ENCODE measurements at places on chromosomes 12 and 14.

DNA sequence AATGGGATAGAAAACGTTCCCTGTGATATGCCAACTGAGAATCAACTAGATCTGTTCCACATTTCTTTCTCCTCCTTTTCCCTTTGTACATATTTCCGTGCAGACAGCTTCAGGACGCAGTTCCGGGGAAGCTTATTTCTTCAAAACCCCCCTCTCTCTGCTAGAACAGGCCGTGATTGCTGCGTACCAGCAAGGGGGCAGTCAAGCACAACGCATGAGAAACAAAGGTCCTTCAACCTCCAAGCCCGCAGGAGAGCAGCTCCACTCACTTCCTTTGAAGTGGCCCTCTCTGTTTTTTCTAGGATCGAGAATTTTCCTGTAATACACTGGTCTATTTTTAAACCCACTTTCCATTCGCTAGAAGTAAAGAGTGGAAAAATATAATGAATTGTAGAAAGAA is 80.8 kb downstream of the ZNF664 start:
- no peak for DNase-seq

- DNase-seq = no peak
Measured at GRCh38 chr12:104130760-104131159, 7.2 kb downstream of the NFYB start.

DNA sequence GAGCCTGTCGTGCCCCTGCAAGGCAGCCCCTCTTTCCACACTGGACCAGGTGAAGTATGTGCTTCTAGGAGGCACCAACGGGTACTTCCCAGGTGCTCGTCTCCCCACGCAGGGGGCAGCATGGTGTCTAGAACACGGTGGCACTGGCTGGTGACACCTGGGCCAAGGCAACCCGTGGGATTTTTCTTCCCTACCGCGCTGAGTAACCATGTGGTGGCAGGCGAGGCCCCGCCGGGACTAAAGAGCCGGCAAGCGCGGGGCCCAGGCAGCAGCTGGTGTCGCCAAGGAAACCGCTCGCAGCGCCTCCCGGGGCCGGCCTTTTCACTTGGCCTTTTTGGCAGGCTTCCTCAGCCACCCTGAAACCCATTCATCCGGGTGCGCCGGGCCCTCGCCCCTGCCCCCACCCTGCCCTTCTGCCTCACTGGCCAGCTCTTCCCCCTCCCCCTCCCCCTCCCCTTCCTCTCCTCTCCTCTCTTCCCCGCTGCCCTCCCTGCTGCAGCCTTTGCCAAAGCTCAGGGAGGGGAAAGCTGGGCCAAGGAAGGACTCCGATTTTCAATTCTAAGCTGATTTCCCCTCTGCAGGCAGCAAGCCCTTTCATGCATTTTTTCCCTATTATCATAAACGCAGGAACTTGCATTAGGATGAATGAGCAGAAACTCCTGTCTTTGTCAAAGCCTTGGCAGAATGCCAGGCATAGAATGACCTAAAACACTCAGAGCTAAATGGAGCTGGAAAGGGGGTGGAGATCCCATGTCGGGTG is 81.2 kb downstream of the IRF2BPL start:
- DNase-seq = peak; percentile 92

- DNase-seq = no peak
Measured at GRCh38 chr14:67191768-67192290, 2.6 kb downstream of the GARIN2 start.

- no peak for DNase-seq
Measured at GRCh38 chr12:79859646-79860045, 75.3 kb downstream of the PPP1R12A start.

GRCh38 chr12:38610808-38611350 is 294.3 kb downstream of the ALG10B start:
- DNase-seq = no peak

GRCh38 chr12:131788070-131788469 is 40.1 kb upstream of the MMP17 start:
- DNase-seq = no peak

DNA sequence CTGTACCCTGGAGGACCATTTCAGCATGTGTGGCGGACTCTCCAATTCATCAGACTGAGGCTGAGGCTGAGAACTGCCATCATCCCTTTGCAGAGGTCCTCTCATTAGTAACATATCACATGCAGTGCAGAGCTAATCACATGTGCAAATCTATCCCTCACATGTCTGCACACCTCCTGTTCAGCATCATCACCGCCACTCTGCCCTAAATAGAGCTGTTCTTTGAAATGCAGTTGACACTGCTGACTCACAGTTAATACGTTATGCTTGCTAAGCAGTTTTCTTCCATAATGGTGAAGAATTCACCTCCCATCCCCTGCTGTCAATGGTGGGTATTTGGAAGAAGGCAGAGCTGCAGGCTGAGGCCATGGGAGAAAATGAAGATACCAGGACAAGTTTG is 85.0 kb upstream of the ANO2 start:
- DNase-seq = no peak

DNA sequence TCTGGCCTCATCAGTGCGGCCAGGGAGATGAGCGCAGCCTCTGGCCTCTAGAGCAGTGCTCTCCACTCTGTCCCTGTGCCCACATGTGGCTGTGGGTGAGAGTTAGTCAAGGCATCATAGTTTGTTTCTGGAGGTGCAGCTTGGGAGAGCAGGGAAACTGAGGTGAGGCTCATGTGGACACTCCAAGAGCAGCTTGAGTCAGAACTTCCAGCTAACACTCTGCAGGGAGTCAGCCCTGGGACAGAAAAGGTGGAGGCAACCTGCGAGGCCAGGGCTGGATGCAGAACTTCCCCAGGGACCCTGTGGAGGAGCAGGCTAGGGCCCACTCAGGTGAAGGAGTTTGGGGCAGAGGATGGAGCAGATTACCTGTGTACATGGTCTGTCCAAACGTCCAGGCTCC is 10.8 kb downstream of the ISCA2 start:
- no peak for DNase-seq

DNA sequence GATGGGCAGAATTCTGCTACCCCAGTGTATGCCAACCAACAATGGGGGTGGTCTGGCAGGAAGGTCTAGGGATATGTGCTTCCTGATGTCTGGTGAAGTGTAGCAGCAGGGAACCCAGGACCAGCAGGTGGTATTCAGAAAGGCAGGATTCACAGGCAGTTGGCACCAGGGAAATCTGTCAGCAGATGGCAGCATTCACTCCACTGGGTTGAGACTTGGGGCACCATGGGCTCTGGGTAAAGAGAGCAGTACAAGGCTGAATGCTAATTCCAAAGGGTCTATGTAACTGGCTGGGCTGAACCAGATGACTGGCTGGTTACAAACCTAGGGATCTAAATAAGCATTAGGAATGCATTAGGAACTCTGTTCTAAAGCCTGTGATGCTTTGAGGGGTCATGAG is 466.9 kb upstream of the STXBP6 start:
- no peak for DNase-seq

- DNase-seq = no peak
Measured at GRCh38 chr14:34665785-34666435, 36.0 kb upstream of the SNX6 start.

GRCh38 chr12:104220931-104221330 is 5.4 kb downstream of the TXNRD1 start:
- DNase-seq = no peak

- no peak for DNase-seq
Measured at GRCh38 chr14:93708311-93708734, 80.0 kb downstream of the PRIMA1 start.

DNA sequence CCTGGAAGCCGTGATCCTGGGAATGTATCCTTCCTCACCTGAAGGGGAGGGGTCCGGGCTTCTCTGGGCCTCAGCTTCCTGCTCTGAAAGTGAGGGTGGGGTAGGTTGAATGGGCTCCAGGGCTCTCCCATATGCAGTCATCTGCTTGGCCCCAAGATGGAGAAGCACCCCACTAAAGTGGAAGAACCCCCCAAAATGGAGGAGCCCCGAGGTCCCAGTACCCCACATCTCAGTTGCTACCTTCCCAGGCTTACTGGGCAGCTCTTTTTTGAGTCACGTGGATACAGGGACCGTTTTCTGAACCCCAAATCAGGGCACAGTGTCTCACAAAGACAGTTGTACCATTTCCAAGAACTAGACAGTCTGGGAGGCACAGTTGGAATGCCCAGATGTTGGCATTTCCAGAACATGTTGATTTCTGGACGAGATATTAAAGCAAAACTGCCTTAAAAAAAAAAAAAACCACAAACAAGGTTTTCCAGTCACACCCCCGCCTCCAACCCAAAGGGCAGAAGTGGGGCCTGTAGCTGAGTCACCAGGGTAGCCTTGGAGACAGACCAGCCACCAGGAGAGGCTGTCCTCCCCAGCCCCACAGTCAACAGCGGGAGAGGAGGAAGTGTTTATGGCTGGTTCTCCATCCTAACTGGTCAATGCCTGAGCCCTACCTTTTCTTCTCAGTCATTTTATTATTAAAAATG is 12.1 kb downstream of the VASH1 start:
- peak; percentile 29 for DNase-seq

- DNase-seq = no peak
Measured at GRCh38 chr12:40646456-40646855, 45.8 kb upstream of the CNTN1 start.

GRCh38 chr12:131869871-131870418 is 24.5 kb upstream of the ULK1 start:
- no peak for DNase-seq

DNA sequence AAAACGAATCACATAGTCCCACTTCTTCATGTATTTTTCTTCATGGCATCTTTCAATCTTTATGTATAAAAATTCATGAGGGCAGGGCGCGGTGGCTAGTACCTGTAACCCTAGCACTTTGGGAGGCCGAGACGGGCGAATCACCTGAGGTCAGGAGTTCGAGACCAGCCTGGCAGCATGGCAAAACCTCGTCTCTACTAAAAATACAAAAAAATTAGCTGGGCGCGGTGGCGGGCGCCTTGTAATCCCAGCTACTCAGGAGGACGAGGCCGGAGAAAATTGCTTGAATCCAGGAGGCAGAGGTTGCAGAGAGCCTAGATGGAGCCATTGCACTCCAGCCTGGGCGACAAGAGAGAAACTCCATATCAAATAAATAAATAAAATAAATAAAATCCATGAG is 2.5 kb upstream of the GABARAPL1 start:
- DNase-seq = no peak

GRCh38 chr14:54894995-54895394 is 7.6 kb downstream of the GCH1 start:
- DNase-seq = no peak

GRCh38 chr14:22393796-22394195 is 195.2 kb downstream of the DAD1 start:
- DNase-seq = no peak

- DNase-seq = no peak
Measured at GRCh38 chr14:61575551-61576150, 119.7 kb upstream of the HIF1A start.

DNA sequence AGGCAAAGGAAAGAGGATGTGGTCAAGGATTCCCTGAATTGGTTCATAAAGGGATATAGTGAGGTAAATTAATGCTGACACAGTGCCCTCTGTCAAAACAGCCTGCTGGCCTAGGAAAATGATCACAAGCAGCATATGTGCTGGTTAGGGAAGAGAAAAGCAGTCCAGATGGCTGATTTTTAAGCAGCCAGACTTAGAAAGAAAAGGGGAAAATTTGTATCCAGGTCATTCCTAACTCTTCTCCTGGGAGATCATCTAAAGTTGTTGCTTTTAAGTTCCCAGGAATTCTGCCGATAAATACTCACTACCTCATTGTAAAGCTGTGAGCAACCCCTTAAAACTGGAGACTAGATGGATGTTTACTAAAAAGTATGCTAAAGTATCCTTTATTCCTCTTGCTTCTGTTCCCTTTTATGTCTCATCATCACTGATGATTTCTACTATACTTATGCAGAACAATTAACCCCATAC is 46.4 kb upstream of the CNOT2 start:
- no peak for DNase-seq

DNA sequence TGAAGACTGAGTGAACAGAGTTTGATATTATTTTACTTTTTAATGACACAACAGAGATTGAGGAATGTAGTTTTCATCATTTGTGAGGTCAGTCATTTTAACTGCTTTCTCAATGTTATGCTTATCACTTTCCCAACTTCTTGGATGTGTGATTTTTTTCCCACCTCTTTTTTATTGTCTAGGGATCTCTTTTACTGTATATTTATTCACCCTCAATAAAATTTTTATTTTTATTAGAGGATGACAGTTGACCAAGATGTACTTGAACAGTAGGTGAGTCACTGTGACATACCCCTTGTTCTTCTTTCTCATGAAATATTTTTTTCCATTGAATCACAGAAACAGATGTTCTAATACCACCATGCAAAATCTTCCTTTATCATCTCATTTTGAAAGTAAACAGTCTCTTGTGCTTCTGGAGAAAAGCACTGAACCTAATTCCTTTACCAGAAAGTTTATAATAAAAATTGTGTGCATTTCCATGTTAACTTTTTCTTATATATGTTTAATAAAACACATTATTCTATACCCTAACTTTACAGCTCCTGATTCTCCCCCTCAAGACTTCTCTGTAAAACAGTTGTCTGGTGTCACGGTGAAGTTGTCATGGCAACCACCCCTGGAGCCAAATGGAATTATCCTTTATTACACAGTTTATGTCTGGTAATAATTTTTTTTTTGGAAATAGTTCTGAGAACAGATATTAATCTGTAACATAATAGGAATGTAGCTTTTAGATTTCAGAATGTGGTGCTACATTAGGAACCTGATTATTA is 65.9 kb downstream of the PTPRQ start:
- no peak for DNase-seq

GRCh38 chr14:58639198-58639565 is 1.4 kb downstream of the DACT1 start:
- no peak for DNase-seq

DNA sequence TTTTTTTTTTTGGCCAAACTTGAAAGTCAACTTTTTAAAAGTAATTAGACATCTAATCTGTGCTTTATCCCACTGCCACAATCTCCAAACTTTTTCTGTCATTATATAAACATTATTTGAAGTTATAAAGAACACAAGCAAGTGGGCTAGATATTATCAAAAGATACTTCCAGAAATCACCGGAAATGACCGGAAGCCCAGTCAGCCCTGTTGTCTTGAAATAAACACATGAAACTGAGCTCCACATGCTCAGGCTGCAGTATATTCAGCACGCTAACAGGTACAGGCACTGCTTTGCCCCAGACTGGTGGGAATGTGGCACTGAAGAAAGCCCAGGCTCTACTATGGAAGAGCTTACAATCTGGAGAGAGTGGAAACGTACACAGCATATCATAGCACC is 158.9 kb upstream of the PLEKHG7 start:
- DNase-seq = no peak

Measured in type B pancreatic cell (in vitro differentiated cells).